ENCODE measurements at places on chromosomes 1 and 21.

GRCh38 chr1:29389533-29390041, 153.3 kb downstream of the PTPRU start:
- DNase-seq = no peak

DNA sequence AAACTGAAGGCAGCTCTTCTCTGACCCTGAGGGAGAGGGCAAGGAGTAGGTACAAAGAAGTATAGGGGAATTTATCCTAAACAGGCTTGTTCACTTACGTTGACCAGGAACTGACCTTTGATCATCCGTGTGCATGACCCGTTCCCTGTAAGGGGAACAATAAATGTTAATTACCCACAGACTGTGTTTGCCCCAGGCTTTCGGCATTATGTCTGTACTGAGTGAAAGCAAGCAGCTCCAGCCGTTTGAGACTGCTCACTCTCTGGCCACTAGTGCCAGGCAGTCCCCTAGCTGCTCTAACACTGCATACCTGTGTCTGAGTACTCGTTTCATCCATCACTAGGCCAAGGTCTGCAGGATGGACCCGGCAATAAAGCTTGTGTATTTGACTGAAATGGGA, 1365.3 kb downstream of the NCAM2 start:
- DNase-seq = no peak

- DNase-seq = peak; percentile 59
Measured at GRCh38 chr1:50704126-50704525, 255.9 kb downstream of the FAF1 start.

GRCh38 chr1:63843884-63844283, 70.1 kb downstream of the ROR1 start:
- no peak for DNase-seq

GRCh38 chr1:5150191-5150590, 495.8 kb downstream of the AJAP1 start:
- DNase-seq = no peak

- no peak for DNase-seq
Measured at GRCh38 chr1:46671554-46671953, at the start of gene TEX38. Gene TEX38 (plus strand): TSS chr1:46671854. CDS start chr1:46671935, 81 bp downstream.

DNA sequence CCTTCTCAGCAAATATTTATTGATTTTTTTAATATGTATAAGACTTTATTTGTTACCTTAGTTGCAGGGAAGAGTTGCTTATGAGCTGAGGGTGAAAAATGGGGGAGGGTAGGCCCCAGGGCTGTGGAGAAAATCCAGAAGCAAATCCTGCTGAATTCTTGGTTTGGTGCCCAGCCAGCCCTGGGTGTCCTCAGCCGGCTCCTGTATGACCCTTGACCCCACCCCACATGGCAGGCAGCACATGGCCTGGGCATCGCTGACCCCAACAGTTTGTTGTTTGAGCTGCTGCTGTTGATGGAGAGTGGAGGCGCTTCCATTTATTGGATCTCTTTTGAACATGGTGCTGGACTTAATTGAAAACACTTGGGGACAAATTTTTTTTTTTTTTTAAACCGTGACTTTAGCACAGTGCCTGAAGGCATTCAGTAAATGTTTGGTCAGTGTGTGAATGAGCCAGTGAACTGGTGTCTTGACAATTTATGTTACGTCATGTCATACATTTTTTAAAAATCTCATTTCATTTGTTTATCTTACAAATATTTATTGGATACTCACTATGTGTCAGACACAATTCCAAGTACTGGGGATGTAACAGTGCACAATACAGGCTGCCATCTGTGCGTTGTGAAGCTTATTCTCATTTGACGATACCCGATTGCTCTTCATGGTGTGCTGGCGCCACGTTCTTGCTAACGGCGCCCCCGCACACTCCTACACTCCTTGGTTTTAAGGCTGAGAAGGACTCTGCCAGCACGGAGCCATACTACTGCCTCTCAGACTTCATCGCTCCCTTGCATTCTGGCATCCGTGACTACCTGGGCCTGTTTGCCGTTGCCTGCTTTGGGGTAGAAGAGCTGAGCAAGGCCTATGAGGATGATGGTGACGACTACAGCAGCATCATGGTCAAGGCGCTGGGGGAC, 98.8 kb downstream of the MTR start:
- DNase-seq = no peak

DNA sequence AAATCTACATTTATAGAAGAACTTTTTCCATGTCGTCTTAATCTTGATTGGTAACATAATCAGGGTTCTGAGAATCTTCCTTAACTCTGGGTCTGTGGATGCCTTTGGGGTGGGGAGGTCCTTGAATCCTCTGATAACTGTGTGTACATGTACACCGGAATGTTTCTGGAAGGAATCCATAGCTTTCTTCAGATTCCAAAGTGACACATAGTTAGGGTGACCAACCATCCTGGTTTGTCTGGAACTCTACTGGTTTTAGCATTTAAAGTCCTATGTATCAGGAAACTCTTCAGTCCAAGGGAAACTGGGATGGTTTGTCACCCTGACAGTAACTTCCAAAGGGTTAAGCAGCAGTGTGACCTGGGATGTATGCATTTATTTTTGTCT, 16.8 kb downstream of the STRIP1 start:
- DNase-seq = no peak

- no peak for DNase-seq
Measured at GRCh38 chr1:206885341-206886060, 11.7 kb upstream of the IL24 start.

GRCh38 chr1:26711777-26712176, 16.0 kb downstream of the ARID1A start:
- DNase-seq = no peak

GRCh38 chr1:158028969-158029368, 35.5 kb downstream of the KIRREL1 start:
- DNase-seq = no peak
